ENCODE measurements at places on chromosomes 11 and 22. TPM values are rescaled to one million over a fixed set of nuclear protein-coding genes. Genes with fewer than 3 reads are reported as not detected.
A peak's percentile ranks its signal among the peaks of the same experiment; 100 is the strongest.

- H3K27me3 ChIP-seq, result no peaks in the 10 kb centered on the region
- H3K4me3 ChIP-seq, result no peak overlapping the region
- H3K27ac ChIP-seq, result no peak overlapping the region
- H3K4me1 ChIP-seq, result peaks cover 15% of the 10 kb centered on the region
These were observed 3.4 kb downstream of the C11orf71 start for GRCh38 chr11:114396916-114397315.

Gene TEX12
- polyA plus RNA-seq, result not detected

Gene GVQW3
- 6.0 TPM for polyA plus RNA-seq

Gene CACNA1I
- polyA plus RNA-seq, result 0.04 TPM

GRCh38 chr11:16863389-16863788 lies 124.9 kb downstream of the C11orf58 start:
- DNase-seq, result no peak
- H3K27ac ChIP-seq, result peak overlapping the region; percentile 50
- H3K4me1 ChIP-seq, result peaks cover 51% of the 10 kb centered on the region
- H3K27me3 ChIP-seq, result no peaks in the 10 kb centered on the region
- no peak overlapping the region for H3K4me3 ChIP-seq

GRCh38 chr11:92536883-92537282 lies 312.3 kb downstream of the FAT3 start:
- DNase-seq, result no peak
- no peaks in the 10 kb centered on the region for H3K27me3 ChIP-seq
- no peak overlapping the region for H3K4me3 ChIP-seq

DNA sequence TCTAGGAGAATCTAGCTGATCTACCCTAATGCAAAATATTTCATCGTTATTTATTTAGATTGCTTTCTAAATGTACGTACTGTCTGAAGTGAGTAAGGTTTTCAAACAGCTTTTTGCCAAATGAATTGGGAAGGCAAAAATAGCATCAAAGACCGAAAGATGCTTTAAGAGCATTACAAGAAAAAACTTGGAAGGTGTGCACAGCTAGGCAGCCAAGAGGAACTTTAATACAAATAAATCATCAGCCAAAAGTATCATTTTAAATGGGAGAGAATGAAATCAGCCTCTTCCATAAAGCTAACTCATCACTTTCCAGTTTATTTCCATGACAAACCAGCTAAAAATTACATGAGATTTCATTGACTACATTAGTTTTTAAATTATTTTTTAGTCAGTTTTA lies 30.2 kb upstream of the CFAP300 start:
- H3K4me1 ChIP-seq, result no peaks in the 10 kb centered on the region
- H3K27me3 ChIP-seq, result no peaks in the 10 kb centered on the region
- H3K4me3 ChIP-seq, result no peak overlapping the region
- no peak for DNase-seq

Gene FAM111B
- 3.5 TPM for polyA plus RNA-seq

Gene SLN
- polyA plus RNA-seq, result 3.1 TPM

GRCh38 chr11:833849-834311 lies 1.1 kb downstream of the CD151 start:
- H3K36me3 ChIP-seq, result peaks cover 19% of the 10 kb centered on the region
- DNase-seq, result no peak
- peaks cover 26% of the 10 kb centered on the region for H3K27me3 ChIP-seq
- no peak overlapping the region for H3K27ac ChIP-seq
- H3K4me1 ChIP-seq, result peaks cover 18% of the 10 kb centered on the region

DNA sequence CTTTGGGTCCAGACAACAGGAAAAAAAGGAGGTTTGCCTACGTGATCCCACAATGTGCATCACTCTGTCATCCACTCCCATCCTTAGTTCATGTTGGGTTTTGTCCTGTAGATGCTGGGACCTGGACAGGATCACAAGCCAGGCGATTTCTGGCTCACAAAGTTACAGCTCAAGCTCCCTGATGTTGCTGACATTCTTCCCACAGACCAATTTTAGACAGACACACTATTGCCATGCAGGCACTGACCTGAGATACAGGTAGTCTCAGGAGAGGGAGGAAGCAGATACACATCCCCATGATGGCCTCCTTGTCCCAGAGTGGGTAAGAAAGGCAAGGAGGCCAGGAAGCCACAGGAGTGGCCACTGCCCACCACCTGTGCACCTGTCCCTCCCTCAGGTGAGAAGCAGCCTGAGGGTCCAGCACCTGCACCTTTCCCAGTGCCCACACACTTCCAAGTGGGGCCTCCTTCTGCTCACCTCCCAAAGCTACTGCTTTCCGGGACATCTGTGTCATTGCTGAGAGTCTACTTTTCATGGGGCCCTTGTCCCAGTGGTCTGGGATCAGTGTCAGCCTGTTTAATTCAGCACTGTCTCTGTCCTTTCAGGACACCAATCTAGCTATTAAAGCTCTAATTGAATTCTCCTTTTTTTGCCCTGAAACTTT lies 52.0 kb upstream of the TOP3B start:
- no peak overlapping the region for H3K4me3 ChIP-seq
- H3K36me3 ChIP-seq, result no peaks in the 10 kb centered on the region
- no peak overlapping the region for H3K27ac ChIP-seq
